SK-N-DZ (cell line): ENCODE measurements at places on chromosomes 7 and 10.

DNA sequence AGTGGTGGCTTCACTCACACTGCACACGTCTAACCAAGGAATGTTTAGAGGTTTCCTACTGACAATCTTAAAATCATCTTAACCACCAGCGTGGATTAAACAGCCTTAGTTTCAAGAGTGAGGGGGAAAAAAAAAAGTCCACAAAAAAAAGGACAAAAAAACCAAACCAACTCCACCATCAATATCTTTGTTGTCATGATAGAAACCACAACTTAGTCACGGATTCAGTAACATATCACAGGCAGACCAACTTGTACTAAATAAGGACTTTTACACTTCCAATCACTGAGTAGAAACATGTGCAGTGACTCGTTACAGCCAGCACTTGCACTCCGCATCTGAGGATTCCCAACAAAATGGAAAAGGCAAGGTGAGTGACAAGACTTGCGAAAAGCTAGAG is 46.5 kb downstream of the FAM171A1 start:
- no peak for DNase-seq

- DNase-seq: no peak
Observed at GRCh38 chr10:24374134-24374915, 165.4 kb downstream of the KIAA1217 start.

- no peak for DNase-seq
Observed at GRCh38 chr7:99448855-99449254, 10.1 kb downstream of the CPSF4 start.

GRCh38 chr7:50939021-50939420 is 156.3 kb upstream of the GRB10 start:
- DNase-seq: no peak

GRCh38 chr7:137657476-137658189 is 189.1 kb downstream of the DGKI start:
- DNase-seq: no peak

DNA sequence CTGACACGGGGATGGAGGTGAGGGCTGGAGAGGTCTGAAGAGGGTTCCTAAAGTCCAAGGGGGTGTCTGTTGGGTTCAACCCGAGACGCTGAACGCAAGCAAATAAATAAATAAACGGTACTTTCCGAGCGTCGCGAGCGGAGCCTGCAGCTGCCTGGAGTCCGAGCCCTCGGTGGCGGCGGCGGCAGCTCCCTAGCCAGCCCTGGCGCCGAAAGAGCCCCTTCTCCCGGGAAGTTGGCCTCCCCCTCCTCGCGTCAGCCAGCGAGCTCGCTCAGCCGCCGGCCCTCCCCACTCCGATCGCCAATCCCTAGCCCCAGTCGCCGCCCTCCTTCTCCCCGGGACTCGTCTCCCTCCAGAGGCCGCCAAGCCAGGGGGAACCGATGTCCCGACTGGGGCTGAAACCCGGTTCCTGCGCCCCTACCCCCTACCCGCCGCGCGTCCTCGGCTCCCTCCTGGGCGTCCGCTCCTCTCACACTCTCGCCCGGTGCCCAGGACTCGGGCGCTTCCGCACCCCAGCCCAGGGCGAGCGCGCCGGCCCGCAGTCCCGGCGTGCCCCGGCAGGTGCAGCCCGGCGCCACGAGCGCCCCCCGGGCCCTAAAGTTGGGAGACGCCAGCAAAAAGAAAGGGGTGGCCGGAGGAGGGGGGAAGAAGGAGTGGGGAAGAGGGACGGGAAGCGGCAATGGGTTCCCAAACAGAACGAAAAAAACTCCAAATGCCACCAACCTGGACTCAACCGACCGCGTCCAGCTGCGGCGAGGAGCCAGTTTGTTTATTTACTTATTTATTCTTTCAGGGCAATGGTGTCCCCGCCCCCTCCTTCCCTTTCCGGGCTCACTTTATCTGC is at the start of gene GFRA1:
Gene GFRA1, minus strand, starts transcription at position 767 of the 844 bp plus-strand sequence. CDS start 1,177 bp downstream, outside the sequence.
- no peak for DNase-seq

DNA sequence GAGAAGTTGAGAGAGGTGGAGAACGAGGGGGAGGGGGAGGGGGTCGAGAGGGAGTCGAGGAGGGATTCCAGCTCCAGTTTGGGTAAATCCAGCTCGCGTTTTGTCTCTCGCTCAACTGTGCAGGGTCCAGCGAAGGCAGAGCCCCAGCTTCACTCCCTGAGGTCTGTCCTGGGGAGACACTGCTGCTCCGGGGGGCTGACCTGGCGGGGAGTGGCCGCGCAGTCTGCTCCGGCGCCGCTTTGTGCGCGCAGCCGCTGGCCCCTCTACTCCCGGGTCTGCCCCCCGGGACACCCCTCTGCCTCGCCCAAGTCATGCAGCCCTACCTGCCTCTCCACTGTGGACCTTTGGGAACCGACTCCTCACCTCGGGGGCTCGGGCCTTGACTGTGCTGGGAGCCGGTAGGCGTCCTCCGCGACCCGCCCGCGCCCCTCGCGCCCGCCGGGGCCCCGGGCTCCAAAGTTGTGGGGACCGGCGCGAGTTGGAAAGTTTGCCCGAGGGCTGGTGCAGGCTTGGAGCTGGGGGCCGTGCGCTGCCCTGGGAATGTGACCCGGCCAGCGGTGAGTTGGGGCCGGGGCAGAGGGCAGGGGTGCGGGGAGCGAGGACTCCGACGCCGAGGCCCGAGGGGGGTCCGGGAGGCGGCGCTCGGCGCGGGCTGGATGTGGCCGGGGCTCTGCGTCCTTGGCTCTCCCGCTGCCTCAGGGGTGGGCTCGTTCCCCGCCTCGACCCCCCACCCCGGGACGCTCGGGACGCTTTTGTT is at the start of gene TET1:
Gene TET1, plus strand, starts transcription at position 152 of the 757 bp plus-strand sequence. CDS start 12,002 bp downstream, outside the sequence.
- DNase-seq: peak; percentile 81

GRCh38 chr10:120735773-120736371 is 115.3 kb upstream of the WDR11 start:
- no peak for DNase-seq

DNA sequence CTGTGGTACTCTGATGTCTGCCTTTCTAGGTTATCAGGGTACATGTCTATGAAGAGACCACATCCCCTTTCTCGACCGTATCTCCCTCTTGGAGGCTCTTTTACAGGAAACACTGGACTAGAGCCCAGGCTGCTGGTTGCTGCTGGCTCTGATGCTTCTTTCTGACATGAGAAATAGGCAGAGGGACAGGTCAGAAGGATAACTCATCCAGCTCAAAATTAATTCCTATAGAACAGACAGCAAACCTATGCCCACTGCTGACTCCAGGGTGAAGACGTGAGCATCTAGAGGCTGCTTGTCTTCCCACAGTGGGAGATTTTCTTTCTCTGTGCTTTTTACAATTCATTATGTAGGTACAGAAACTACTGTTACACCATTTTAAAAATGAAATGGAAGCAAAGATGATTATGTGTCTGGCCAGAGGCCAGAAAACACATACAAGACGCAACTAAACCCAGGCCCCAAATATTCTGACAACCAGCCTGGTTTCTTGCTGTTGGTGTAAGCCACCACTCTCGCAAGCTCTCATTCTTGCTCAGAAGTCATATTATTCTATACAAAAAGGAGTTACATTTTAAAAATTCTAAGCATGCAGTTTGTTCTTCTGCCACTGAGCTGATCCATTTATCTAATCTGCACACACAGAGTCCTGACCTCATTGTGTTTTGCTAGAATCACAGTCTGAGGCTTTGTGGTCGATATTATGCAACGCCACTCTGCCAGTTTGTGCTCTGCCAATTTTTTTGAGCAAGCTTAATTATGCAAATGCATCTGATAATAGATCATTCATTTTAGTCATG is 424.3 kb downstream of the KIF20B start:
- peak; percentile 10 for DNase-seq

- no peak for DNase-seq
Observed at GRCh38 chr7:136923111-136923667, 54.7 kb downstream of the CHRM2 start.

GRCh38 chr10:102935939-102936605 is 18.0 kb downstream of the CNNM2 start:
- no peak for DNase-seq

DNA sequence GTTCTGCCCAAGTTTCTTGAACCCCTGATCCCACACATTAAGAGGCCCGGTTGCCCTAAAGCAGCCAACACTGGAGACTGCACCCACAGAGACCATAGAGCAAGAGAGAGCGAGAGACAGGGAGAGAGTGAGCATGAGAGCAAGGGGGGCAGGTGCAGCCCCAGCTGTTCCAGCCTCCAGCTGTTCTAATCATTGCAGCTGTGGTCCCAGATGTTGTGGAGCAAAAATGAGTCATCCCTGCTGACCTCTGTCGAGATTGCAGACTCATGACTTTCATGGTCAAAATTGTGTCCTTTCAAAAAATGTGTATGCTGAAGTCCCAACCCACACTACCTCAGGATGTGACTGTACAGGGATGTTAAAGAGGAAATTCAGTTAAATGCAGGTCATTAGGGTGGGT is 143.9 kb upstream of the FRMD4A start:
- DNase-seq: no peak

DNA sequence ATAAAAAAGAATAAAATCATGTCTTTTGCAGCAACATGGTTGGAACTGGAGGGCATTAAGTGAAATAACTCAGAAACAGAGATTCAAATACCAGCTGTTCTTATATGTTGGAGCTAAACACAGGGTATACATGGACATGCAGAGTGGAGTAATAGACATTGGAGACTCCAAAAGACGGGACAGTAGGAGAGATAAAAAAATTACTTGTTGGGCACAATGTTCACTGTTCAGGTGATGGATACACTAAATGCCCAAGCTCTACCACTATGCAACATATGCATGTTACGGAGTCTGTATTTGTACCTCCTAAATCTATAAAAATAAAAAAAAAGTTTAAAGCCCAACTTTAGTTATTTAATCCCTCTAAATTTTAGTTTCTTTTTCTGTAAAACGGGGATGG is 184.6 kb upstream of the TPK1 start:
- DNase-seq: no peak

- DNase-seq: no peak
Observed at GRCh38 chr7:47204709-47205108, 377.2 kb downstream of the TNS3 start.

GRCh38 chr10:115355162-115355760 is 262.1 kb downstream of the ATRNL1 start:
- peak; percentile 77 for DNase-seq

GRCh38 chr10:26449726-26450125 is 11.6 kb downstream of the APBB1IP start:
- DNase-seq: no peak

- no peak for DNase-seq
Observed at GRCh38 chr7:139643951-139644585, 120.6 kb downstream of the CLEC2L start.

DNA sequence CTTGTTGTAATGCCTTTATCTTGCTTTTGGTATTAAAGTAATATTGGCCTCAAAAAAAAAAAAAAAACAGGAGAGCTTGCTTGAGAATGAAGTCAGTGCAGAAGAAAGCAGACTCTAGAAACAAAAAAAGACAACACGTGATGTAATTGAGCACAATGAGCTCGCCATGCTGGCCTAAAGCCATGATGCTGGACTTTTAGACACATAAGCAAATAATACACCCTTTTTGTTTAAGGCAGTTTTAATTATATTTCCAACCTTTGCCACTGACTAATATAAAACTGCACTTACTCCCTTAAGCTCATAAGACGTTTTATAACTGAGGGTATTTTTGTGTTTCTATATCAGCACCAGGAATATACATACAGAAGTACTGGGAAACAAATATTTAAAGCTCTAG is 798.3 kb downstream of the KCNMA1 start:
- DNase-seq: no peak

- no peak for DNase-seq
Observed at GRCh38 chr7:20401861-20402746, 71.4 kb downstream of the ITGB8 start.

GRCh38 chr10:110641256-110641655 is 2.9 kb upstream of the RBM20 start:
- peak; percentile 89 for DNase-seq

GRCh38 chr7:21717323-21717722 is 174.5 kb downstream of the DNAH11 start:
- DNase-seq: no peak

DNA sequence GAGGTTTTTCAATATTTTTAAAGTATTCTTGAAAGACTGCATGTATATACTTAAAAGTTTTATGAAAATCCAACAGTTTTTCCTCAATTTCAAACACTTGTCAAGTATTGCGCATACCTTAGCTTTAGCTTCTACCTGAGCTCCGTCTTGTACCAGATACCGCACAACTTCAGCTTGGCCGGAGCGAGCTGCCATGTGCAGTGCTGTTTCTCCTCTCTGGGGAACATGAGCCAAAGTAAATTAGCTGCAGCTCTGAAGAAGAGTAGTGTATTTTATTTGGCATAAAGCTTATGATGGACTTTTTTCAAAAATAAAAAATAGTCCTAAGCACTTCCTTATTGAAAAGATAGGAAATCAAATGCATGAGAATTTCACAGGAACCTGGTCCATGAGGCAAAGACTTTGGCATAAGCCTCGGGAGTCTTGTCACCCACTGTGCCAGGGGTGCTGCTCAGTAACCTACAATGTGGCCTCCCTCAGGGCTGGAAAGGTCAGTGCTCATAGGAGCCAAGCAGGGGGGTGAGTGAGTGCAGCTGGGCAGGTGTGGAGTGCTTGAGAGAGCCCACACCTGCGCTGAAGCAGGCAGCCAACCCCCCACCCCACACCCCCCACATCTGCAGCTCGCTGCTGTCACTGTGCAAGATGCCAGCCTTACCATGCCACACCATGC is 189.5 kb downstream of the ANK3 start:
- no peak for DNase-seq

- DNase-seq: no peak
Observed at GRCh38 chr10:128519581-128519980, 393.4 kb upstream of the MKI67 start.

DNA sequence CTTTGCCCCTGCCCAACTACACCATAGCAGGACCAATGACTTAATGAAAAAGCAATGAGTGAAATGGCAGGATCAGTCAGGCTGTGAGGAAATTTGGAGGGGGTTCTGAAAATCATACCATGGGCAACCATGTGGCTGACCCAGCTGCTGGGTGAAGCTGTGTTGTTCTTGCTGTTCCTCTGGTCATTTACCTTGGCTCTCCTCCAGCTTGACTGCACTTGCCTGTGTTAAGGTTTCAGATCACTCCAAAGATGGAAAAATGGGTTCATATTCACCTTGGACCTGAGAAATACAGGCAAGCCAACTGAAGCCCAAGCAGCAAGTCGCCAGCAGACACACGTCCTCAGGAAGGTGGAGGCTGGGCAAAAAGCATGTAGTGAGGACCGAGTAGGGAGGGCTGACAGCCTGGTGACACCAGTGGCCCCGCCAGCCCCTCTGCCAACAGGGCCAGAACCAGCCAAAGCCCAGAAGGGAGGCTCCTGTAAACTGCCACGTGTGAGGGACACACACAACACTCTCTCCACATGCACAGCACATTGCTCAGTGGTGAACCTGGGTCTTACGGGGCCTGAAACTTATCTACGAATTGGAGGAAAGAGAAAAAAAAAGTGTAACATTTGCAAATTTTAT is 40.1 kb downstream of the PARP12 start:
- no peak for DNase-seq

- peak; percentile 79 for DNase-seq
Observed at GRCh38 chr7:6495597-6496262, 48.0 kb upstream of the DAGLB start.

- DNase-seq: no peak
Observed at GRCh38 chr7:47478017-47478344, 103.9 kb downstream of the TNS3 start.

DNA sequence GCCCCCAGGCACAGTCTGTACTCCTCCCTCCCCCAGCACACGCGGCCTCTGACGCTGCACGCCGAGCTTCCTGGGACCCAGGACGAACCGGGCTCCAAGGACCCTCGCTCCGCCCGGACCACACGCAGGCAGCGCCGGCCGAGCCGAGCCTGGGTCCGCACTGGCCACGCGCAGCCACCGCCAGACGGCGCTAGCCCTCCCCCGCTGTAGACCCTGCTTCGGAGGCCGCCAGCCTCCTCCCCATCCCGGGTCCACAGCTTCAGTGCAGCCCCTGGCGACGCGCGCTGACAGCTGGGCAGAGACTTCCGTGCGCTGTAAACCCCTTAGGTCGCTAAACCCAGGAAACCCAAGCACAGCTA is 936 bp upstream of the TCERG1L start:
- no peak for DNase-seq
